ENCODE measurements at places on chromosomes 3 and 15.
A peak's percentile ranks its signal among the peaks of the same experiment; 100 is the strongest.

DNA sequence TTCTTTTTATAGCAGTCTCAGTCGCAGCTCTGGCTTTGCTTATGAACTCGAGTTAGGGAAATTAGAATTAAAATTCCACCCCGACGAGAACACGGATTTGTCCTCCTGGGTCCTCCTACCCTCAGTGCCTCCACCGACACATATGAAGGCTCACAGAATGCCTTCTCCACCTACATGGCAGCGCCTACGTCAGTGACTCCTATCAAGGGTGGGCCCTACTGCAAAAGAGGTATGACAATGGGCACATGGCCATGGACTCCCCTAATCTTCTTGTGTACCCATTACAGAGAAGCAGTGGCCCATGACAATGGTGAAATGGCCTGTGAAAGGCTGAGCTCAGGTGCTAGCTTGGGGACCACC, 173.0 kb upstream of the TLE3 start:
- no peak for DNase-seq

DNA sequence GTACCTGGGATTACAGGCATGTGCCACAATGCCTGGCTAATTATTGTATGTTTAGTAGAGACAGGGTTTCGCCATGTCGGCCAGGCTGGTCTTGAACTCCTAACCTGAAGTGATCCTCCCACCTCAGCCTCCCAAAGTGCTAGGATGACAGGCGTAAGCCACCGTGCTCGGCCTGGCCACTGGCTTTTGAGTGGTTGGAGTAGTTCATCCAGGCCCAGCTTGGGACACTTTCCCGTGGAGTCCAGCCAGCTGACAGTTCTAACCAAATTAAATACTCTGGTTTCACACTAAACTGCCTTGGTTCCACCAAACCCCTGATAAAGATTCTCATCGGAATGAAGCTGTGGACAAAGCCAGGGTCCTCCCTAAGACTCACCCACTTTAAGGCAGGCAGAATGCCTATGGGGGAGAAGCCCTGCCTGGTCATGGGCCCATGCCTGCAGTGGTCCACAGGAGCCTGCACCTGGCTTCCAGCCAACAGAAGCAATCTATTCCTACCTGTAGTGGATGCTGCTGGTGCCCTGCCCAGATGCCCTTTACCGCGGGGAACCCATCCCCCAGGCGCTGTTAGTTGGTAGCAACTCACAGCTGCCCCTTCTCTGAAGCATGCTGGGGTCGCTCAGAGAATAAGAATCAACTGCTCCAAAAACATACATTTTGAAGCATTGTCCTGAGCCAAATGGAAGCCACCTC, 5.2 kb upstream of the SLC28A1 start:
- DNase-seq: no peak

- DNase-seq: no peak
Observed at GRCh38 chr15:81560405-81560804, 186.4 kb upstream of the TMC3 start.

- no peak for DNase-seq
Observed at GRCh38 chr15:90213818-90214204, 12.7 kb downstream of the SEMA4B start.

GRCh38 chr15:89627256-89627970, 27.9 kb downstream of the KIF7 start:
- no peak for DNase-seq

- DNase-seq: no peak
Observed at GRCh38 chr3:13136426-13136825, 63.2 kb upstream of the IQSEC1 start.

GRCh38 chr3:123027292-123028232, at the start of gene SEMA5B:
Gene SEMA5B (minus strand): TSS chr3:123027763. CDS start chr3:122961263, 66,500 bp downstream.
- peak; percentile 7 for DNase-seq

DNA sequence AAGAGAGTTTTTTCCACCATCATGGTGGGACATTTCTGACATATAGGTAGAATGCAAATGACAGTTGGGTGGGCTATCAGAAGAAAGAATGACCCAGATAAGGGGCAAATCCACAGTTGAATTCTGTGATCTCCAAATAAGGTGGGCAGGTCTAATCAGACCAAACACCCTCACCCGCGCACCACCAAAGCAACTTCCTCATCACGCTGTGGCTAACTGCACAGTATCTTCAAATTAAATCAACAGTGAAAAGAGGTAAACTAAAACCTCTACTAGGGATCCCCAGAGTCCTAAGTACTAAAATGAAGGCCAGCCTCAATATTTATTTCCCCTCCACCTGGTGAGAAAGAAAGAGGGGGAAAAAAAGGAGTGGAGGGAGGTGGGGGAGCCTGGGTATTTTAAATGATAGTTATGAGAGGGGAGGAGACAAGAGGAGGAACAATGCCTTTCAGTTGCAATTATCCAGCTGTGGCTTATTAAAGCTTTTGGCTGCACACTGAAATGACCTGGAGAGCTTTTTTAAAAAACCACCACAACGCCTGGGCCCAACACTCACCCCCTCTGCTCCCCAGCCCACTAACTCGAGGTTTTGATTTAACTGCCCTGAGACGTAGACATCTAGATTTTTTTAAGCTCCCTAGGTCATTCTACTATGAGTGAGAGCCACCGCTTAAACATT, 61.0 kb downstream of the LRIG1 start:
- no peak for DNase-seq

- DNase-seq: no peak
Observed at GRCh38 chr3:131586277-131586676, 83.5 kb upstream of the MRPL3 start.

GRCh38 chr15:51576911-51577500, 45.6 kb downstream of the DMXL2 start:
- DNase-seq: no peak

DNA sequence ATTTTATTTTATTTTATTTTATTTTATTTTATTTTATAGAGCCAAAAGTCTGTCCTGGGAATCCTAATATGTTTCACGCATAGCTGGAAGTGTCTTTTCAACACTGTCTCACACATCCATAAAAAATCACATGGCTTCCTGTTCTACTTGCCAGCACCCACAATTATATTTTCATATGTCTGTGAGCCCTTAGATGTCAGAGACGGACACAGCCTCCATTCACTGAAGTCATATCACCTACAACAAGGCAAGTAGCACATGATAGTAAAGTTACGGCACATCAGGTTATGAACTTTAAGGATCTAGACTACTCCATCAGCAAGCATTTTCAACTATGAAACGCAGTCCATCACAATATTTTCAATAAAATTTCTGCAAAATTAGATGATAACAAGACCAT, 168.4 kb downstream of the ZIC4 start:
- no peak for DNase-seq

DNA sequence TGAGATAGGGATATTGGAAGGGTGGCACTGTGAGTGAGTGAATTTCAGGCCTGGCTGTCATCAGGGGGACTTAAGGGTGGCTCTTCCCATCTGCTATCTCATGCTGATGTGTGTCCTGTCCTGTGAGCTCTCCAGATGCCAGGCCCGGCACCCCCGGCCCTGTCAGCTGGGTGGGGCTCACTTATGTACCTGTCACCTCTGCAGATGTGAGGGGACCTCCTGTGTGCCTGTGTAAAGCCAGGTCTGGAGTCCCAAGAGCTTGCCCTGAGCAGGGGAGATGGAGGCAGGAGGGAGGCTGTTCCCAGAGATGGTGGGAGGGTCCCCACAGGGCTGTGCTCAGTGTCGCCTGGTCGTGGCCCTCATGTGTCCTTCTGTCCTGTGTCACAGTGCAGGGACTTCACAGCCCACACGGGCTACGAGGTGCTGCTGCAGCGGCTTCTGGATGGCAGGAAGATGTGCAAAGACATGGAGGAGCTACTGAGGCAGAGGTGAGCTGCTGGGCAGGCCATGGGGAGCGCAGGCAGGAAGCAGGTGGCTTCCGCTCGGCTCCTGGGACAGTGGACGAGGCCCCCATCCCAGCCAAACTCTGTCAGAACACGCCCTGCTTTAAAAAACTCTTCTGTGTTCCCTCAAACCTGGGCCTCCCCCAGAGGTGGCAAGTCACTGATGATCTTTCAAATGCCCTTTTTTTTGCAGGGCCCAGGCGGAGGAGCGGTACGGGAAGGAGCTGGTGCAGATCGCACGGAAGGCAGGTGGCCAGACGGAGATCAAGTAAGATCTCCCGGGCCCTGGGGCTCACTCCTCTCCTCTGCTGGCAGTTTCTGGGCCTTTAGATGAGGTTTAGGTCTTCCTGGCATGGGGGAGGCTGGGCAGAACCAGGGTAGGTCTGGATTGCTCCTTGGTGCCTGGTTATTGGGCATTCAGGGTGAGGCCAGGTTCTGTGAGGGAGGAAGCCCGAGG, 23.1 kb downstream of the PSTPIP1 start:
- no peak for DNase-seq

DNA sequence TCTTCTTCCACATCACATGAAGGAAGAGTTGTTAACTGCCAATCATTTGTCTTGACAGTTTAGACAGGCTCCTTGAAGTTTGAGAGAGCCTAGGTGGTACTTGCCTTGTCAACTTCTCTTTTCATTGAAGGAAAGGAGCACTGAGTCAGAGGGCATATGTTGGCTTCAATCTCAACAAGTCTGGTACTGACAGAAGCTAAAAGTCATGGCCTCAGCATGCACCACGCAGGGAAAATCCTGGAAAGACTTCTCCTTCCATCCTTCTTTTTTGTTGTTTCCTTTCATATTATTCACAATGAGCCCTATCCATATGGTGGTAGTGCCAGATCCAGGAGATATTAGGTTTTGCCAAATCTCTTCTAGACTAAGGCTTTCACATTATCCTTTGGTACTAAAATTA, 1272.5 kb downstream of the ROBO1 start:
- DNase-seq: no peak

- no peak for DNase-seq
Observed at GRCh38 chr3:78721771-78722543, 1045.8 kb downstream of the ROBO1 start.

GRCh38 chr3:190768891-190769290, 93.6 kb downstream of the GMNC start:
- no peak for DNase-seq

DNA sequence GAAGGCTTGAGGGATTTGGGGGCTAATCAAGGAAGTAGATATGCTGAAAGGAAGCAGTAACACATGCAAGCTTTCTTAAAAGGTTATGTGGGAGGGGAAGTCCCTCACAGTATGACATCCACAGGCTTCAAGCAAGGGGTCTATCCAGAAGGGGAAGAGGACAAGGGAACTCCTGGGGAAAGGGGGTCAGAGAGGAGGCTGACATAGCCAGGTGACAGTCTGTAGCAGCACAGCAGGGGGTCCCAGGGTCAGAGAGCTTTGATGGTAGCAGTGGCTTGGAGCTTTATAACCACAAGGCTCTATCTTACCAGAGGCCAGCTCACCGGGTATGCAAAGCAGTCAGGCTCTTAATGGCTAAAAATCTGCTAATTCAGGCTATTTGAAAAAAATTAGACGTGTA, 150.6 kb upstream of the NSMCE3 start:
- no peak for DNase-seq

GRCh38 chr3:56818156-56818985, 16.6 kb upstream of the ARHGEF3 start:
- DNase-seq: no peak

DNA sequence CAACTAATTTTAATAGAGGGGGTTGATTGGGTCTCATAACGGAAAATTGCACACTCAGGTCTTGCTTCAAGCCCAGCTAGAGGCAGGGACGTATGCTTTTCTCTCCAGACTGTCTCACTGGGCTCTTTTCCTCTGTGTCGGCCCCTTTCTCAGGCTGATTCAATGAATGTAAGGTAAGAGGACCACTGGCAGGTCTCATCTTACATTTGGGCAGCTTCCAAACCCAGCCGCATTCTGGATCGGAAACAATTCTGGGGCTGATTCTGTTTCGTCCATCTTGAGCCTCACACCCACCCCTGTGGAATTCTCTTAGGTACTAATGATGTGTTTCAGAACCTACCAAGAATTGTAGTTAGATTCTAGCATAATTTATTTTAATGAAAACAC, 40.7 kb downstream of the TMEM212 start:
- DNase-seq: no peak

- DNase-seq: no peak
Observed at GRCh38 chr15:39312984-39313383, 267.9 kb upstream of the THBS1 start.

DNA sequence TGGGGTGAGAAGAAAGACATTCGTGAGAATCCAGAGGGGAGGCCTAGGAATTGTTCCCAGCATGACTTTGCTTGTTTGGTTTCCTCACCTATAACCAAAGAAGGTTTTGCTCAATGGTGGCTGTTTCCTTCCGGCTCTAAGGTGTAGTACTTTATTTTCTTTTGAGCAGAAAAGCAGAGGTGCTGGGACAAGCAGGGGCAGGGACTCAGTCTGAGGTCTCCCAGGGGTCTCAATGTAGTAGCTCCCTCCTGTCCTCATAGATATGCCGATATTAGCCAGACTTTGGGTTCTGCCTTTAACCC, 41.6 kb downstream of the ZBTB38 start:
- DNase-seq: no peak

DNA sequence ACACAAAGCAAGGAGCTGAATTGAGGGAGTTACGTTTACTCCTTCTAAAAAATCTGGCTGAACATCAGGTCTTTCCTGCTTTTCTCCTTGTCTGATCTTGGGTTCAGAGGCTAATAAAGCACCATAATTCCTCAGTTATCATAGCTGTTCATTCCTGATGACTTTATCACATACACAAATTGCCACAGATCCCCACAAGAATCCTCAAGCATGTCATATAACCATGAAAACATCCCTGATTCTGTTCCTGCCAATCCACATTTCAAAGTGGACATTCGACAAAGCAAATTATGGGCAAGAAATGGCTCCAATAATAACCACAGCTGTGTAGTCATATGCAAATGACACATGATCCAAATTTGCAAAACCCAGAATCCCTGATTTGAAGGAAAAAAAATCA, 321.3 kb downstream of the MEX3B start:
- DNase-seq: no peak

DNA sequence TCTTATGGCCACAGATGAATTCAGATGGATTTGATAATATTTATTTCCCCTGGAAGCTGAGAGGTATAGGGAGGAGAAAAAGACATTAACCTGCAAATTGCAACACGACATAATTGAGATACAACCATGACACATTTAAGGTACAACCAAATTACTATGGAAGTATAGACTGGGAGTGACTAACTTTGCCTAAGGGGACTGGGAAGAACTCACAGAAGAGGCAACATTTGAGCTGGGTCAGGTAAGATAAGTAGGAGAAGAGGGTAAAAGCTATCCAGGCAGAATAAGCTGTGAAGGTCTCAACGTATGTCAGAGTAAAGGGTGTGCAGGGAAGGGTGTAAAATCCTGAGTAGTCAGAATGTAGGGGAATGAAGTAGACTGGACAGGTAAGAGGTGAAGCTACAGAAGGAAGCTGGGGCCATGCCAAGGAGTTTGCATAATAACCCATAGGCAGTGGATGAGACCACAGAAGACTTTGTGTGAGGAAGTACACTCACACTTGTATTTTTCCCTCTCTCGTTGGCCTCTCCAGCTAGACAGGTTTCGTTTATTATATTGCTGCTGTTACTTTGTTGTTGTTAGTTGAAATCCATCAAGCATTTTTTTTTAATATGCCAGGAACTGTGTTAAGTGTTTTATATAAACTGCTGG, 28.0 kb upstream of the PTX3 start:
- DNase-seq: no peak

GRCh38 chr15:77282333-77282732, 137.6 kb downstream of the PEAK1 start:
- DNase-seq: no peak

Data from central memory CD4-positive, alpha-beta T cell (primary cell).